ENCODE measurements at places on chromosomes 5 and 9. TPM values are rescaled to one million over a fixed set of nuclear protein-coding genes. Genes with fewer than 3 reads are reported as not detected.

Gene FOXD4L6
- not detected for total RNA-seq

Gene OR1Q1
- not detected for total RNA-seq

Gene SPARC
- total RNA-seq, result 0.34 TPM

Gene CCNI2
- 11.2 TPM for total RNA-seq

Gene CBY3
- 0.32 TPM for total RNA-seq

Gene TIMD4
- total RNA-seq, result 1.1 TPM

Gene CTSL
- total RNA-seq, result 5.9 TPM

Gene TMEM141
- 34.7 TPM for total RNA-seq

Gene PCDHB14
- total RNA-seq, result not detected

Gene GRM6
- not detected for total RNA-seq

Data from T-helper 2 cell treated with Interferon-gamma antibody and Interleukin-4, amounts not matched to agents 100 ng/mL and 5 ng/mL, for 36 hours (primary cell).